Non-pigmented ciliary epithelial cell (primary cell): ENCODE measurements at places on chromosomes 7 and 10.

DNA sequence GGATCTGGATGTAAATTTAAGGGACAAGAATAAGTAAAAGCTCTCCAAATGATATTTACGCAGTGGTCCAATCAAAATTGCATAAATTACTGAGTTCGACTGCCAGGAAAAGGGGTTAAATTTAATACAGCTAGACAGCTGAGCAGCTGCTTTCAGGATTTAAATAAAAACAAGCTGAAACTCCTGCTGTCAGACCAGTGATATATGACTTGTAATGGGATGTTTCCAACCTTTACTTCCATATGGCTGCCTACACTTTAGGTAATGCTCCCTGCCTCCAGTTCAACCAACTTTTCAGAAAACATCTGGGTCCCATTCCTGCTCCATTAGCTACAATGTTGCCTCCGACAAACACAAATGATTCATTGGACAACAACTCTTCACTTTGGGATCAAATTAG is 326.3 kb upstream of the DGKB start:
- DNase-seq = no peak

GRCh38 chr10:88670497-88670896 is 6.3 kb downstream of the LIPF start:
- DNase-seq = no peak

- DNase-seq = no peak
These were observed 20.7 kb downstream of the CHST3 start for GRCh38 chr10:71984809-71985388.

DNA sequence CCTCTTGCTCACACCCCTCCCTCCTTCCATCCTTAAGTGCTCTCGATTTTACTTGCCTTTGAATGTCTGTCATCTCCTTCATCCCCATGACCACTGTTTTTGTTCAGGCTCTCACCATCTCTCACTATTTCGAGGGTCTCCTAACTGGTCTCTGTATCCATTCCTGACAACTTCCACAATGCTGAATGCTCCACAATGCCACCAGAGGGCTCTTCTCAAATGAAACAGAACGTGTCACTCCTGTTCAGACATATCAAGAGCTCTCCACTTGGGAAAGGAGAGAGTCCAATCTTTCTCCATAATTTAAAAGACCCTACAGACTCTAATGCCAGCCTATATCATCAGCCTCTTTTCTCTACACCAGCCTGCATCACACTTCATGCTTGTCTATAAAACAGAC is 9.0 kb upstream of the SLC13A1 start:
- DNase-seq = no peak

- DNase-seq = no peak
These were observed 101.4 kb upstream of the GLI3 start for GRCh38 chr7:42338231-42338915.

DNA sequence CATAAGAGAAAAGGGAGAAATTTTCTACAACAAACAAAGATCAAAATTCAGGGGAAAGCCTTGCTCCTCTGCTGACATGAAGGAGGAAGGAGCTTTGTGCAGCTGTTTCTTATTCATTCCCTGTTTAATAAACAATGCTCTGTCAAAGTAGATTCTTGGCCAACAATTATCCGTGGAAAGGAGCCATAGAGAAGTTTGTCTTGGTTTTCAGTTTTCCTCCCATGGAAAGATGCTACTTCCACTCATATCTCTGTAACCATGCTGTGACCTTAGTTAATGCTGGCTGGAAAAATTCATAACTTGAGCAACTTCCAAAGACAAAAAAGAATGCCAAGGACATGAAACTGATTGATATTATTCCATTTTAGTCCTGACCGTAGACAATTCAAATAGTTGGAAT is 8.1 kb downstream of the DDC start:
- DNase-seq = no peak

- DNase-seq = no peak
These were observed 43.3 kb upstream of the CYTH3 start for GRCh38 chr7:6315746-6316145.

GRCh38 chr10:89245802-89246201 is 5.8 kb downstream of the LIPA start:
- no peak for DNase-seq

GRCh38 chr7:11538751-11539299 is 293.2 kb downstream of the THSD7A start:
- DNase-seq = no peak

DNA sequence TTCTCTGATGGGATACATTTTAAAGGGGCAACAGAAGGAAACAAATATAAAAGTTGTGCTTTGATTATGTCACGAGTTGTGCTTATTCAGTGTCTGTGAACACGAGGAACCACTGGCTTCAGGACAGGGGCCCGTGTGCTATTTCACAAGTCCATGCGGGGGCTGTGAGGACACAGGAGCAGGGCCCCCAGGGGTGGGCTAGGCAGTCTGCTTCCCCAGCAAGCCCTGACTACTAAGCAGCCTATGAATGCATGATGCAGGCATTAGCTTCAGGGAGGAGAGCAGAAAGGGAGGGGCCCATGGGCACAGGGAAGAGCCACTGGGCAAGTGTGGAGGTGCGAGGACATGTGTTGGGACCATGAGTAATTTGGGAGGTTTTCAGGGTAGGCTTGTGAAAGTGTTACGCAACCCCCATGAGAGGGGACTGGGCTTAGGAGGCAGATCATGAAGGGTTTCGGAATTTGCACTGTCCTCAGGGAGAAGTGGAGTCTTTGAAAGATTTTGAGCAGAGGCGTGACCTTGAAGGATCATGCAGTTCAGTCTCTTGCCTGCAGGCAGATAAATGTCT is 424.9 kb downstream of the CALN1 start:
- no peak for DNase-seq

- no peak for DNase-seq
These were observed 70.2 kb downstream of the ABCC2 start for GRCh38 chr10:99852481-99853213.

GRCh38 chr10:126059076-126059826 is 162.9 kb downstream of the FANK1 start:
- no peak for DNase-seq

DNA sequence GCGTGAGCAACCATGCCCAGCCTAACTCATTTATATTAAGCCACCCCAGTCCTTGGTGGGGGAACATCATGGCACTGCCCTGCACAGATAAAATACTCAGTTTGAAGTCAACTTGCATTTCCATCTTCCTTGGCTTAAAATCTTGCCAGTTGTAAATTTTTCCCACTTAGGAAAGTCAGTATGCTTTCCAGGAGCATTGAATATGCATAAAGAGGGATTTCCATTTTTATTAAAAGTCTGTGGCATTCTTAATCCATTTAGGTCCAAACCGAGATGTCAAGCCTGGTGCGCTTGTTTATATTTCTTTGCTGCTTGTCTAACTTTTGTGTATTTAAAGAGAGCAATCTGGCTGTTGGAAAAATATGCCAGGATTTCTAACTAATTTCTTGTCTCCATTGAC is 26.1 kb downstream of the MAP3K8 start:
- no peak for DNase-seq

GRCh38 chr10:75803816-75804552 is 372.6 kb downstream of the LRMDA start:
- DNase-seq = no peak

- DNase-seq = no peak
These were observed 22.8 kb upstream of the ANKRD2 start for GRCh38 chr10:97549587-97550322.

- no peak for DNase-seq
These were observed 65.1 kb downstream of the ANKRD26 start for GRCh38 chr10:27035163-27035562.

DNA sequence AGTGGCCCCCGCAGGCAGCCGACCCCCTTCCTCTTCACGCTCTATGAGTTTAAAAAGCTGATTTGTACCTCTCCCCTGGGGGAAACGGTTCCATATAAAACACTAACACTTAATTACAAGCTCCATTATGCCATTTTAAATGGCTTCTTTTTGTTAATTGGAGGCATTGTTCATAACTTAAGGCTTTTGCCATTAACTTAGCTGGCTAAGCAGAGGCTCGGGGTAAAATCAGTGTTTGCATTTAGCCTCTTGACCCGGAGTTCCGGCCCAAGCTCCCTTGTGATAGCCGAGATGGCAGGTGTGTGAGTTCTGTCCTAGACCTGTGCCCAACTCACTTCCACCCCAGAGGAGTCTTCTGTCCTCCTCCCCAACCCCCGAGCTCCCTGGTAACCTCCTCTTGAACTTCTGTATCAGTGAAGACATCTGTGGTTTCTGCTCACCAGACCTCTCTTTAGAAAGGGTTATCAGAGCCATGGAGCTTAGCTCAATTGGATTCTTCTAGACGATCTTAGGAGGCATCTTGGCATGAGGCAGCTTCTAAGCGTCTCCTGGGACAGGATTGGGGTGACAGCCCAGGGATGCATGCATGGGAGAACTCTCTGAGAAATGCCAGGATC is 34.2 kb upstream of the SH2B2 start:
- no peak for DNase-seq

- DNase-seq = no peak
These were observed 13.5 kb upstream of the ASCC1 start for GRCh38 chr10:72229261-72230251.
